NCI-H226 (cell line): ENCODE measurements at places on chromosomes 4 and X.
A peak's percentile ranks its signal among the peaks of the same experiment; 100 is the strongest.

DNA sequence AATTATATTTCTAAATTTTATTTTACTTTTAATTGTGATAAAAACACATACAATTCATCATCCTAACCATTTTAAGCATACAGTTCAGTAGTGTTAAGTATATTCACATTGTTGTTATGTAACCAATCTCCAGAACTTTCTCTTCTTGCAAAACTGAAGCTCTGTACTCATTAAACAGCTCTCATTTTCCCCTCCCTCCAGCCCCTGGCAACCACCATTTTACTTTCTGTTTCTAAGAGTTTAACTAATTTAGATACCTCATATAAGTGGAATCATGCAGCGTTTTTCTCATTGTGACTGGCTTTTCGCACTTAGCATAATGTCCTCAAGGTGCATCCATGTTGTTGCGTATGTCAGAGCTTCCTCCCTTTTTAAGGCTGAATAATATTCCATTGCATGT lies 46.7 kb upstream of the NDP start:
- no peak for DNase-seq

DNA sequence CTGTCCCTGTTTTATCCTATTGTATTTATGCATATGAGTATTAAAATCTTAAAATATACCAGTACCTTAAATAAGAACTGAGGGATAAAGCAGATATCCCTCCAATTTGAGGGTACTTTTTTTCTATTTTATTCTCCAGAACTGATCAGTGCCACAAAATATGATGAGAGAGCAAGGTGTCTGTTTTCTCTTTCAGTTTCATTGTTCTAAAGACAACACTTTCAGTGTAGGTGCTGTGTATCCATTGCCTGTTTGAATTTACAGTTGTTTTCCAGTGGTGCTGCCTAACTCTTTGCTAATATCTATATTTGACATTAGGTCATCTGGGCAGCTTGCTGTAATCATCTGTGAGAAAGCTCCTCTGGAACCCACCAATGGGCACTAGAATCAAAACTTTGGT lies 394.7 kb downstream of the IL1RAPL1 start:
- DNase-seq = no peak

DNA sequence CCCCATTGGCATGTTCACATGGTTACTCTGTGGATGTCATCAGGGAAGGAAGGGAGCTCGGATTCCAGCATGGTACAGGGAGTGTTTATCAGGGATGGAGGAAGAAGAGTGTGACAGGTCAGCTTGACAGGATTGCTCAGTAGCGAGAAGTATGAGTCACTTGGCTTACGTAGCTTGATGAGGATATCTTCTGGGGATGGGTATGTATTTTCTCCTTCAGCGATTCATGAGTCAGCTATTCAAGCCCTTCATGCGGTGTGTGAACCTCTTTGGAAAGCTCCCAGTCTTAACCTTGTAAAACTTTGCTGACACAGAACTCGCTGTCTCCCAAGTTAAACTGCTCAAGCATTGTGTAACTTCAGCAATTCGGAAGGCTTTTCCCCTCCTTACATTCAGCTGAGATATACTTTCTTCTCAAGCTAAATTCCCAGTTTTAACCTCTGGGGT lies 275.4 kb downstream of the ARHGAP10 start:
- DNase-seq = peak; percentile 98

GRCh38 chr4:55902677-55903076 lies 46.1 kb upstream of the CEP135 start:
- DNase-seq = no peak

GRCh38 chrX:17082831-17083230 lies 136.4 kb downstream of the REPS2 start:
- DNase-seq = no peak

- DNase-seq = no peak
Observed at GRCh38 chr4:41385481-41385880, 128.8 kb downstream of the UCHL1 start.

GRCh38 chr4:23105759-23106370 lies 413.1 kb downstream of the GBA3 start:
- no peak for DNase-seq

GRCh38 chr4:8585186-8585585 lies 5.0 kb downstream of the GPR78 start:
- DNase-seq = no peak

DNA sequence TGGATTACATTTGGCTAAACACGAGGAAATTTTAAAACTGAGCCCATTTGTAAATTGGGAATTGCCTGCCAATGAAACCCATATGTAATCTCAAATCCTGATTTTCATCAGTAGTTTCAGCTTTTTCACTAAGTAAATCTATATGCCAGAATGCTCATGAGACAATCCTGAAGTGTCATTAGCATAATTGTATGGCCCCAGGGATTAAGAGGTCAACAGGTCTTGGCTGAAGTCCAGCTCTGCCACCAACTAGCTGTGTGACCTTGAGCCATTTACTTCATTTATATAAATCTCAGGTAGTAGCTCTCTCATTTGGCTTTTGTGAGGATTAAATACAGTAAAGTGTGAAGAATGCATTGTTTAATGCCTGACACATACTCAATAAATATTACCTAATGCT lies 320.5 kb upstream of the EMCN start:
- DNase-seq = no peak

- no peak for DNase-seq
Observed at GRCh38 chr4:104188301-104188700, 306.4 kb downstream of the CXXC4 start.

- DNase-seq = no peak
Observed at GRCh38 chr4:40275065-40275730, 59.9 kb upstream of the CHRNA9 start.

DNA sequence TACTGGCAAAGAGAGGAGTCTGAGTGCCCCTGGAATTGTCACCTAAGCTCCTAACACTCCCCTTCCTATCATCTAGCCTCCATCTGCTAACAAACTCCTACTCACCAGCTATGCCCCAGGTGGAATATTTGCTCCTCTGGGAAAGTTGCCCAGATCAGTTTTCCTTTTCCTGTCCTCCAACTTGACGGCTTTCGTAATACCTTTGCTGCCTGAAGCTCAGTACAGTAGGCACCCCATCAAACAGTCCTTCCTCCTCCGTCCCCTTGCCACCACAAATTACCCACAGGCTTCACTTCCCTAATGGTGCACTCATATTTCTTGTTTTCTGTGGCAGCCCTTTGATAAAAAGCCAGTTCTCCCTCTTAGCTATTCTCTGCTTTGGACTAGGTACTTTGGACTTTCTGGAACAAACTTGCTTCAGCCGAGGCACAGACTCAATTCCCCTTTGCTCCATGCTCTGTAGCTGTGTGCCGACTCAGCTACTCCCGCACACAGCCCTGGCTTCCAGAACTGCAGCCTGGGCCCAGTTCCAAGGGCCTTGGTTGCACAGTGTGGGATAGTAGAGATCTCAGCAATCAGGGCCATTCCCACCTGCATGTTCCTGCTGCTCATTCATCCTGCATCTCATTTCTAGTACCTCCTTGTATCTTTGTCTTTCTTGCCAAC lies 605.1 kb downstream of the BCOR start:
- no peak for DNase-seq

- DNase-seq = no peak
Observed at GRCh38 chrX:22378296-22378695, 105.6 kb downstream of the CBLL2 start.
